Ovary (tissue), 10 donors: ENCODE measurements at places on chromosomes 3 and 15. TPM values are rescaled to one million over a fixed set of nuclear protein-coding genes. Genes with fewer than 3 reads are reported as not detected.

DNA sequence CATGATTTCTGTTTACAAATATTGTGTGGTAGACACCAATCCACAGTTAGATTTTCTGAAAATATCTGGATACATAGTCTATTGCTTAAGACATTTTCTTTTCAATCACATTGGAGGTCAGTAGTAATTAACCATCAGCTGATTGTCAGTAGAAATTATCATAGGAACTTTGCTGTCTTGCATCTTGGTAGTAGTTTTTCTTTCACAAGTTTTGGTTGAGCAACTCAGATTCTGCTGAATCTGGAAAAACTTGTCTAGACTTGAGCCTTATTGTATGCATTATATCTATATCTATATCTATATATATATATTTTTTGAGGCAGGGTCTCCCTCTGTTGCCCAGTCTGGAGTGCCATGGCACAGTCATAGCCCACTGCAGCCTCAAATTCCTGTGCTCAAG, 4.0 kb downstream of the RAB11A start:
- DNase-seq: no peak
- H3K27me3 ChIP-seq: no peaks in the 10 kb centered on the region
- H3K4me3 ChIP-seq: no peak overlapping the region
- H3K36me3 ChIP-seq: no peaks in the 10 kb centered on the region
- peaks cover 9% of the 10 kb centered on the region for H3K4me1 ChIP-seq

- no peaks in the 10 kb centered on the region for H3K4me1 ChIP-seq
- no peak overlapping the region for H3K27ac ChIP-seq
- no peaks in the 10 kb centered on the region for H3K36me3 ChIP-seq
- no peak overlapping the region for H3K4me3 ChIP-seq
- no peak for DNase-seq
- H3K27me3 ChIP-seq: no peaks in the 10 kb centered on the region
These were observed 20.5 kb upstream of the LRRN1 start for GRCh38 chr3:3778641-3779270.

DNA sequence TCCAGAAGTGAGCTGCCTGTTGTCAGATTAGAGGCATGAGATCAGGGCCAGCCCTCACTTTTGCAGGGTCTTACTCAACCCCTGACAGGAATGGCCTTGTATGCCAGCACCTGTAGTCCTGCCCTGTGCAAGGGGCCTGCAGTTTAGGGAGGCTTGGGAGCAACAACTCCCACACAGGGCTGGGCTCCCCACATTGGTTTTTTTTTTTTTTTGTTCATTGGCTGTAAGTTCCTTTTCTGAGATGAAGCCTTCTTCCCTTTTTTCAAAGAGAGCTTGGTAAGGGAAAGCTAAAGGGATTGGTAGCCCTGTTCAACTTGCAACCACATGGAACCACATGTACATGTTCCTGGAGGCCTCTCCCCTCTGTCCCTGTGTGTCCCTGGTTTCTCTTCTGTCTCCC, 46.4 kb downstream of the TNFAIP8L3 start:
- H3K4me1 ChIP-seq: peaks cover 17% of the 10 kb centered on the region
- H3K36me3 ChIP-seq: no peaks in the 10 kb centered on the region
- no peak for DNase-seq
- no peak overlapping the region for H3K4me3 ChIP-seq
- H3K27ac ChIP-seq: no peak overlapping the region

DNA sequence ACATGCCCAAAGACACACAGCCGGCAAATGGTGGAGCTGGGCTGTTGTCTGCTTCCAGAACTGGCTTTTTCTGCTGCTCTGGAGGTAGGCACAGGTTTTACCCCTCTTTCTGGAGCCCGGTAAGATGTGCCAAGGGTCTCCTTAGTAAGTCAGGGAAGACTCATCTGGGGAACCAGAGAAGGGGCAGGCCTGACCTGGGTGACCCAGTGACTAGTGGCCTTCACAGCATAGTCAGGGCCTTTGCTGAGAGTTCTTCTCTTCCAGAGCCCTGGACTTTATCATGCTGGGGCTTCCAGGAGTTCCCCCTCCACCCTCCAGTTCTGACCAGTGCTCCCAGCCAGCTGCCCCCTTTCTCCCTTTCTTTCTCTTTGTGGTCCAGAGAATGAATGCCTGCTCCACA, 3.2 kb downstream of the CD276 start:
- peaks cover 35% of the 10 kb centered on the region for H3K4me1 ChIP-seq
- H3K27ac ChIP-seq: no peak overlapping the region
- no peaks in the 10 kb centered on the region for H3K27me3 ChIP-seq
- H3K4me3 ChIP-seq: no peak overlapping the region
- no peak for DNase-seq

GRCh38 chr3:44323341-44323955, 15.1 kb upstream of the TCAIM start:
- H3K4me1 ChIP-seq: no peaks in the 10 kb centered on the region
- no peak overlapping the region for H3K4me3 ChIP-seq
- H3K36me3 ChIP-seq: no peaks in the 10 kb centered on the region
- H3K27ac ChIP-seq: no peak overlapping the region

DNA sequence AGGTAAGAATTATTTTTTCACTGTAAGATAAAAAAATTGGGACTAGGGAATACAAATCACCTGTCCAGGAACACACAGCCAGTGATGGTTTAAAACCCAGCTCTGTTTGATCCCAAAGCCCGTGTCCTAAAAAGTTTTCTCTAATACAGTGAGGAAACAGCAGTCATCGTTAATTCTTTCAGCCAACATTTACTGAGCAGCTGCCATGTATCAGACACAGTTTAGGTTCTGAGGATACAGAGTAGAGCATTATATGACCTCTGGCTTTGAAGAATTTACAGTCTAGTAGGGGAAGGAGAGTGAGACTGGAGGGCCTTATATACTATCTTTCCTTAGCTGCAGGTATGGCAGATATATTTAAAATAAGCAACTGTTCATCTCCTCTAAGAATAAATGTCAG, 82.7 kb downstream of the KCNMB2 start:
- H3K27ac ChIP-seq: peak overlapping the region; percentile 1
- H3K36me3 ChIP-seq: no peaks in the 10 kb centered on the region
- no peaks in the 10 kb centered on the region for H3K27me3 ChIP-seq
- H3K4me1 ChIP-seq: peaks cover 3% of the 10 kb centered on the region
- no peak for DNase-seq
- no peak overlapping the region for H3K4me3 ChIP-seq

GRCh38 chr3:160768031-160768430, 12.0 kb downstream of the PPM1L start:
- H3K4me1 ChIP-seq: no peaks in the 10 kb centered on the region
- no peak for DNase-seq
- no peak overlapping the region for H3K4me3 ChIP-seq

DNA sequence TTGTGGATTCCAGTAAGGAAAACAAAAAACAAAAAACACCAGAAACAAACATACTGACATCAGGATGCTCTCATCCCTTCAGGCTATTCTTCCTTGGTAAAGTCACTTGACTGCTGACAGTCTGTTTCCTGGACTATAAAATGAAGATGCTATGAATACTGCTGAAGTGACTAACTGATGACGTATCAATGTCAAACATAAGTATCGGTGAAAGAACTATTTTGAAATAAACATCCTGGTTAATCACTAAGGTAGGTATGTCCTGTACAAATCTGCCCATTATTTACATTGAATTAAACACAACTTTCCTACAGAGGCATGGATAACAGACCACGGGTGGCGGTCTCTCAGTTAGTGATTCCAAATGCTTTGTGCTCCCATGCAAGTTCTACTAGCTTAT, 45.9 kb downstream of the CHAC1 start:
- no peaks in the 10 kb centered on the region for H3K36me3 ChIP-seq
- DNase-seq: no peak
- H3K4me1 ChIP-seq: no peaks in the 10 kb centered on the region
- no peak overlapping the region for H3K27ac ChIP-seq
- H3K4me3 ChIP-seq: no peak overlapping the region

- no peak for DNase-seq
- H3K27me3 ChIP-seq: no peaks in the 10 kb centered on the region
- H3K36me3 ChIP-seq: no peaks in the 10 kb centered on the region
- no peaks in the 10 kb centered on the region for H3K4me1 ChIP-seq
These were observed 272.5 kb downstream of the ABHD5 start for GRCh38 chr3:43963208-43963607.

DNA sequence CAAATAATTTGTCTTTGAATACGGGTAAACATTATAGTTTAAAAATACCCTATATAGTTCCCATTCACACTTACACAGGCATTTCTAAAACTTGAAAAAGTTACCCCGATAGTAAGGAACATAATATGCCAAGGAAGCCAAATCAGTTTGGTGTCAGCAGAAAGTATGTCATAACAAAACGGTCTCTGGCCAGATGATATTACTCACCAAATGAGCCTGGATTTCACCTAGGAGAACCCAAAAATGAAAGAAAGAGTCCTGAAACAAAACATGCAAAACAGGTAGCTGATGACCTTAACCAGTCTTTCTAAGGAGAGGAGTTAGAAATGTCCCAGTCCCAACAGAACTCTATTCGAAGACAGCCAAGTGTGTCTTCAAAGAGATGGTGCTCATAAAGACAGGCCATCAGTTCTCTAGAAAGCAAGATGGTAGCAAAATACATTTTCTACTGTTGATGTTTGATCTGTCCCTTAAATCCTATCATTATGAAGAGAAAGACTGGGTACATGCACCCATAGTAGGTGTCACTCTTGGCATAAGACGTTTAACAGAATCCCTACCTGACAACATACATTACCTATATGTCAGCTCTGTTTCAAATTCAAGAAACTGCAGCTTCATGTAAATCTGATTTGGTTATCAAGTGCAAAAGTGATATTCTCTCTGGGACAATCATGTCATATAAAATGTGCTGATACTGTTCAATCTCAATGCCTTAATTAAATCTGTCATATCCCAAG, 942.5 kb downstream of the ROBO1 start:
- DNase-seq: no peak
- H3K4me1 ChIP-seq: no peaks in the 10 kb centered on the region
- H3K36me3 ChIP-seq: no peaks in the 10 kb centered on the region
- no peaks in the 10 kb centered on the region for H3K27me3 ChIP-seq
- no peak overlapping the region for H3K4me3 ChIP-seq

DNA sequence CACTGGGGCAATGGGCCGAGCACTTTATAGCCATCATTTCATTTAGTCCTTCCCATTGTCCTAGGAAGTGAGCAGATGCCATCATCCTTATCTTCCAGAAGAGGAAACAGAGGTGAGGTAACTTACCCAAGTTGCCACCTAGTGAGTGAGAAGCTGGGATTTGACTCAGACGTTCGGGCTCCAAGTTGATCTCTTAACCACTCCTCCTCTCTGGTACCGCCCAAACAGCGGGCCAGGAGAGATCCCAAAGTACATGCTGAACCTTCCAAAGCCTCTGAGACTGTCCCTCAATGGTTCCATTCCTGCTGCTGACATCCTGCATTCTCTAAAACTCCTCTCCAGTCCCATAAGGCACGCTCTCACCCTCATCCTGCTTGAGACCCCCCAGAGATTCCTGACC, 56.2 kb downstream of the EXOG start:
- no peak overlapping the region for H3K4me3 ChIP-seq
- no peaks in the 10 kb centered on the region for H3K27me3 ChIP-seq
- H3K27ac ChIP-seq: no peak overlapping the region
- H3K4me1 ChIP-seq: no peaks in the 10 kb centered on the region
- no peaks in the 10 kb centered on the region for H3K36me3 ChIP-seq
- no peak for DNase-seq

DNA sequence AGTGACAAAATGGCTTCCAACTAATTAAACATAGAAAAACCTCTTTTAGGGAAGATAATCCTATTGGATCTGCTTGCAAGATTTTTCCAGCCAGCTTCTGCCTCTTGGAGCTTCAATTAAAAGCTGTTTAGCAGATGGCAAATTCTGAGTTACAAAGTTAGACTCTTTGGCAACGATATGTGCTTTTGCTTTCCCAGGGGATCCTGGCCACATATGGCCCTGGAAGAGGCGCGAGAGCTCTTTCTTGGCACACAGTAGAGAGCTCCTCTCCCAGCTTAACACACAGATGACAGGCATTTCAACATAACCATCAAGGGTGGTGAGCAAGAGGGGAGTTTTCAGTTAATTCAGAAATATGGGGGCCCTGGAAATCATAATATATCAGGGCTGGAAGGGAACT, 41.6 kb upstream of the GALNT15 start:
- peaks cover 17% of the 10 kb centered on the region for H3K4me1 ChIP-seq
- no peaks in the 10 kb centered on the region for H3K36me3 ChIP-seq
- no peaks in the 10 kb centered on the region for H3K27me3 ChIP-seq
- no peak for DNase-seq
- H3K27ac ChIP-seq: no peak overlapping the region

DNA sequence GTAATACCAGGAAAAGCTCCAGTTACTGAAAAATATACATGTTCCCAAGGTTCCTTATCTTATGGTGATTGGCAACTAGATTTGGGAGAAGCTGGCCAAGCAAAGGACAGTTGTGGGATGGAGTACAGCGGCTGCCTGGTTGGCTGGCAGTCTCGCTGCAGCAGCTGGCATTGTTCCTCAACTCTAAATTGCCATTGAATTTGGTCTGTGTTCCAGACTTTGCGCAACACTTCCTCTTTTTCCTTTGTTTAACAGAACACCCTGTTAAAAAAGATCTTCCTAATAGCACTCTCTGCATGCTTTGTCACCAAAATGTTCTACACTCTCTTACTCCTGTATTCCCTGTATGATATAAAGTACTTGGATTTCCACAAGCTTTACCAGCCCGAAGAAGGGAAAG, 420.6 kb upstream of the RBMS3 start:
- no peaks in the 10 kb centered on the region for H3K4me1 ChIP-seq
- H3K36me3 ChIP-seq: no peaks in the 10 kb centered on the region
- H3K27me3 ChIP-seq: no peaks in the 10 kb centered on the region
- DNase-seq: no peak
- H3K27ac ChIP-seq: no peak overlapping the region

DNA sequence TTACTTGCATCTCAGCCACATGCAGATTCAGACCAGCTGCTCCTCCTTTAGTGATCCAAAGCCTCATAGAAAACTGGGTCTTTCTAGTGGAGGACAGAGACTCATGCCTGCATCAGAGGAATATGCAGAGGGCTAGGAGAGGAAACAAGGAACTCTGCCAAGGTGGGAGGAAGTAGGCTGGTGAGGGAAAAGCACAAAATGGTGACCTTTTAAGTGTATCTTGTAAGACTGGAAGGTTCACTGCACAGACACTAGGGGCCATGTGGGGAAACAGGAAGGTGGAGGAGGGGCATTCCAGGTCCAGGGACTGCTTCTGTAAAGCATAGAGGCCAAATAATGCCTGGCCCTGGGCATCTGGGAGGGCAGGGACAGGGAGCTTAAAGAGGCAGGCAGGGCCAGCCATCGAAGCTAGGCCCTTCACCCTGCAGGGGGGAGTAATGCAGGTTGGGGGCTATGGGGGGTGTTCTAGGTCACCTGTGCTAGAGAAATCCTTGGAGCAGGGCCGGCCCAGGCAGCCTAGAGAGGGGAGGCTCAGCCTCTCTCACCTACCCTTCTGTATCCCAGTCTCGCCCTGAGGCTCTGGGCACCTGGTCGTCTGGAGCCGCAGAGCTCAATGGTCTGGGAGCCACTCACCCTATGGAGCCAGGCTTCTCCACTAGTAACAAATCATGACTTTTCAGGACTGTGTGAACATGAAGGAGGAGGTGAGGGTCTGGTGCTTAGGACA, 117.7 kb downstream of the DNAJB8 start:
- no peaks in the 10 kb centered on the region for H3K4me1 ChIP-seq
- DNase-seq: no peak
- no peak overlapping the region for H3K27ac ChIP-seq
- H3K27me3 ChIP-seq: no peaks in the 10 kb centered on the region
- no peaks in the 10 kb centered on the region for H3K36me3 ChIP-seq
- H3K4me3 ChIP-seq: no peak overlapping the region

- H3K27me3 ChIP-seq: no peaks in the 10 kb centered on the region
- no peaks in the 10 kb centered on the region for H3K36me3 ChIP-seq
- no peak overlapping the region for H3K27ac ChIP-seq
- H3K4me1 ChIP-seq: peaks cover 3% of the 10 kb centered on the region
- no peak overlapping the region for H3K4me3 ChIP-seq
These were observed 502.9 kb downstream of the SHQ1 start for GRCh38 chr3:72345237-72345878.

ACP3 gene
- total RNA-seq: 3.3 TPM

CFAP44 gene
- total RNA-seq: 4.9 TPM

SPATA12 gene
- not detected for total RNA-seq

A4GNT gene
- not detected for total RNA-seq
